ENCODE measurements at places on chromosomes 6 and 20. TPM values are rescaled to one million over a fixed set of nuclear protein-coding genes. Genes with fewer than 3 reads are reported as not detected.

TBXT gene
- not detected for total RNA-seq

PIGU gene
- total RNA-seq = 19.4 TPM

TBC1D7 gene
- total RNA-seq = 40.6 TPM

C6orf52 gene
- total RNA-seq = not detected

FAM83C gene
- total RNA-seq = not detected

ALDH8A1 gene
- 0.10 TPM for total RNA-seq

GRCh38 chr6:126066053-126067048, 80.0 kb downstream of the TRMT11 start:
- DNase-seq = no peak

DNA sequence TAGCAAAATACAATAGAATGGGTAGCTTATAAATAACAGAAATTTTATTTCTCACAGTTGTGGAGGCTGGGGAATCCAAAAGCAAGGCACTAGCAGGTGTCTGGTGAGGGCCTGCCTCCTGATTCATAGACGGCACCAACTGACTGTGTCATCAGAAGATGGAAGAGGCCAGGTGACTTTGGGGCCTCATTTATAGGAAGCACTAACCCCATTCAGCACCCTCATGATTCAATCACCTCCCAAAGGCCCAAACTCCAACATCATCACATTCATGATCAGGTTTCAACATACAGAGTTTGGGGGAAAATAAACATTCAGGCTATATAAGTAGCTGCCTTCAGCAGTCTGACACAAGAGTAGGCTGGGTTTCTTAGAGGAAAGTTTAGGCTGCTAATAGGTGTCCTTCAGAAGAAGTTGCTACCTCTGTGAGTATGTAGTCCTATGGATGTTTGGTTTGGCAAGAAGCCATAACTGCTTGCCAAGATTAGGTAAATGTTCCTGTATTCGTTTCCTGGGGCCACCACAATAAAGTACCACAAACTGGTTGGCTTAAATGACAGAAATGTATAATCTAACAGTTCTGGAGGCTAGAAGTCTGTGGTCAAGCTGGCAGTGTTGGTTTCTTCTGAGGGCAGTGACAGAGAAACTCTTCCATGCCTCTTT, 48.8 kb downstream of the NT5E start:
- no peak for DNase-seq

GRCh38 chr6:142943711-142944123, 1.3 kb downstream of the HIVEP2 start:
- DNase-seq = no peak

DNA sequence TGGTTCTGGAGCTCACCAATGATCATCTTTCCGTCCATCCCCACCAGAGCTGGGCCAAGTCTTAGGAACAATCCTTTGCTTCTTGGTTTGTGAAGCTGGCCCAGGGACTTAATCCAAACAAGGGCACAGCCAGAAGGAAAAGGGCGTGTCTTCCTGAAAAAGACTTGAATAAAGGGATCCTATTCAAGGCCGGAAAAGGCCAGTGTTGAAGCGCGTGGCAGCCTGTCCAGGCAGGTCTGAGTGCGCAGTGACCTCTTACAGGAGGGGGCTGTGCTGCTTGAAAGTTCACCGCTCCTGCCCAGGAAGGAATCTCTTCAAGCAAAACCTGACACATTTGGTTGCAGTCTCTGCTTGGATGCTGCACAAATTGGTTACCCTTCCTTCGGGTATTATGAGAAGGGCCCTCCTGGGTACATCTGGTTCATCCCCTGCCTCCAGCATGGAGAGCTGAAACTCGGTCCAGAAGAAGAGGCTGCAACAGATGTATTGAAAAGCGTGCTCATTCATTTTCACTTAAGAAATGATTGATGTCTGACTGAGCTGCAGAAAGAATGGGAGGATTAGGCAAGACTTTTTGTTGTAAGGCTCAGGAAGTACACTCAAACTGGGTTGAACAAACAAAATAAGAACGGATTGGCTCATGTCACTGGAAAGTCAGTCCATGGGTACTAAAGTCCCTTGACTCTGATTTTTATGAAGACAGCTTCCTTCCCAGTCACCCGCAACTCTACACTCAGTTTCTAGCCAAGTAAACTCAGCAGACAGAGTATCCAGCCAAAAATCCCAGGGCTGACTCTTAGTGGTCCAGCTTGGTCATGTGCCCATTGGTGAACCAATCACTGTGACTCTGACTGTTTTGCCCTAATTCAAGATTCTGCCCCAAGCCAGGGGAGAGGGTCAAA, 136.3 kb downstream of the TFAP2C start:
- no peak for DNase-seq

DNA sequence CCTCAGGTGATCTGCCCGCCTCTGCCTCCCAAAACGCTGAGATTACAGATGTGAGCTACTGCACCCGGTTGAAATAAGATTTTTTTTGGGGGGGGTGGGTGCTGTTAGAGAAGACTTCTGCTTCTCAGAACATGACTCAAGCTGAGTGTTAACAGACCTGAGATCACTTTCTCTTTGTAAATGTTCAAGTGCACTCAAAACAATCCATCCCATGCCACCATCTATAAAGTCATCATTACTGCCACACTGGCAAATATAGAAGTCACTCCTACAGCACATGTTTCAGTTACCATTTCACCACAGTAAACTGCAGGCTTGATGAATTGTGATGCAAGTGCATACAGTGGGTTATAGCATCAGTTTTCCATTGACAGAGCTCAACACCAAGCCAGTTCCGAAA, 9.0 kb downstream of the VPS16 start:
- DNase-seq = no peak
